ENCODE measurements at places on chromosomes 2 and 18.
A peak's percentile ranks its signal among the peaks of the same experiment; 100 is the strongest.

GRCh38 chr2:58448065-58448507 is 207.0 kb upstream of the FANCL start:
- DNase-seq = peak; percentile 4

DNA sequence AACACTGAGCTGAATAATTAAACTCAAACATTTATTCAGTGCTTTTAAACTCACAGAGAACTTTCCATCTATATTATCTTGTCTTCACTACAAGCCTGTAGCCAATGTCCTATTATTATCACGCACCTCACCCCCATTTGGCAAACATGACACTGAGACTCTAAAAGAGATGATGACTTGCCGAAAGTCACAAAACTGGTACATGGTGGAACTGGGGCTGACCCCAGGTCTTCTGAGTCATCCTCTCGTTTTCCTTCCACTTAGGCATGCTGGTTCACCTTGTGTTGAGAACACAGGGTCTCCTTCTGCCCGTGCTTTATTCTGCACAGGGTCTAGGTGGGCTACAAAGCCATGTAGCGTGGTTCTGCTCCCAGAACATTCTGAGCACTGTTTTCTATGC is 230.0 kb upstream of the MGAT5 start:
- no peak for DNase-seq

- DNase-seq = no peak
Measured at GRCh38 chr18:22840606-22841144, 92.5 kb upstream of the RBBP8 start.

GRCh38 chr2:60947056-60947455 is 65.7 kb downstream of the REL start:
- DNase-seq = no peak

DNA sequence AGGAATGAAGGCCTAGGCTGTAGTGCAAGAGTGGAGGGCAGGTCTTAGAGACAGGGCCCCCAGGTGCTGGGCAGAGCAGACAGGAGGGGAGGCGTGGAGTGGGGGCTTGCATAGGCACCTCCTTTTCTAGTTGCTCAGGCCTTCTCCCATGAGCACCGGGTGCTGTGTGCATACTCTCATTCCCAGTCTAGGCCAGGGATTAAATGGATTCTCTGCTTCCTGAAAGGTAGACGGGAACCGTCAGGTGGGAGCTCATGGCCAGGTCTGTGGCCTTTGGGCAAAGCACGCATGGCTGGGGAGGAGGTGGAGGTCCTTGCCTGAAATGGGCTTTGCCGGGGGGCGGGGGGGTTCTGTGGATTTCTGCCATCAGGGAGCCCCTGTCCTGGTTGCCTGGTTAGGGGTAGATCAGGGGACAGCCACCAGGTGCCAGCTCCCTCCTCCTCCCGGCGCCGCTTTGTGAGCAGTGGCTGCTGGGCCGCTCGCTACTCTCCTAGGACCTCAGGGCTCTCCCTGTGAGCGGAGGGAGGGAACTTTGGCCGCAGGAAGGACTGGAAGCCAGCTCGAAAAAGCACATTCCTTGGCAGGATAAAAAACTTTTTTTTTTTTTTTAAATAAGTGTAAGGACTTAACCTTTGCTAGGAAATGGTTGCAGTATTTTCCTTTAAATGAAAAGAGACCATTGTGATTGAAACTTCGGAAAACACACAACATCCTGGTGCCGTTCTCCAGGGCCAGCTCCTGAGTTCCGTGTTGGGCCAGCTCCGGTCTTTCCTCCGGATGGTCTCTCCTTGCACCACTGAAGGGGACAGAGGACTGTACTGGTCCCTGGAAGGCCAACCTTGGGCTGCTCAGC is 82.8 kb upstream of the HAAO start:
- DNase-seq = no peak

DNA sequence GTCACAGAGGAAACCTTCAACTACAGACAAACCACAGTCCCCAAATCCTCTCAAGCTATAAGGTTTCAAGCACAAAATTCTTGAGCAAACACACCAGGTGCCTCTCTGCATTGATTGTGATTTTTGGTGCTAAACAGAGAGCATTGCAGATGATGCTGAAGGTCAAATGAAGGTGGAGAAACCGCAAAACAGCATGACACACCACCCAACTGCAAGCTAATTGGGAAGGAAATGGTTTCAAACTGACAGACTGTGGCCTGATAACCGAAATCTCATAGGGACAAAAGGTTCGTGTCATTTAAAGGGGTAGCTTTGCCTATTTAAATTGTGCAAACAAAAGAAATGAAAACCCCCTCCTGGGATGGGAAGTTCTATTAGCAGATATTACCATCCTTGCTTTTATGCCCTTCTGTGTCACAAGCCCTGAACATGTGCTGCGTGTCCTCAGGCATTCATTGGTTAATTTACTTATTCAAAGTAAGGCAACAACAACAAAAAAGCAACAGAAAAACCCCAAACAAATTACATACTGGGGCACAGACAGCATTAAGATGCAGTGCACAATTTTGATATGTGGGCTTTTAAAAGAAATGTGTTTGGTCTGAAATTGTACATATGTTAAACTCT is 154.9 kb downstream of the AQP4 start:
- DNase-seq = no peak

DNA sequence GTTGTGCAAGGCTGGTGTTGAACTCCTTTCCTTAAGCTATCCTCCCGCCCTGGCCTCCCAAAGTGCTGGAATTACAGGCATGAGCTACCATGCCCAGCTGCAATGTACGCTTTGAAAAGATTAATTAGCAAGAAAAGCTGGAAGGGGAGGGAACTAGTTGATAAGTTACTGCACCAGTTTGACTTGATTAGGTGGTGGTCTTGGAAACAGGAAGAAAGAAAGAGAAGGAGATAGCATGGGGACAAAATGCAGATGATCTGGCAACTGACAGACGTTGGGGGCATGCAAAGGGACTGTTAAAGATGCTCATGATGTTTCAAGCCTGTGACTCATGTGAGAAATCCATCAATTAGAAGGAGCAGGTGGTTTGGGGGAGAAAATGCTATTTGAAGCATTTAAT is 68.6 kb downstream of the PLEKHM3 start:
- no peak for DNase-seq

DNA sequence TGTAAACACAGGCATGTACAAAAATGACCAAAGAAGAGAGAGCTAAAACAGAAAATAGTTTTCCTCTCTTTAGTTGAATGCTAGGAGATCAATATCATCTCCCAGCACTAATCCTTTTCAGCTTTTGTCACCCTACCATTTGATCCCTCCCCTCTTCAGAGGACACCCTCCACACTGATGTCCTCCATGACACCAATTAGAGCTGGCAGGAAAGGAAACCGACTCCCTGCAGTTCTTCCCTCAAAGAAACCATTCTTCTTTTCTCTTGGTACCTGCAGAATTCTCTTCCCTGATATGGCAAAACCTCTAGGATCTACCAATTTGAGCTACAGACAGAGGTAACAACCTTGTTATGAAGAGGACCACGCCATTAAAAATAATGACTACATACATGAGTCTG is 5.3 kb downstream of the EPB41L3 start:
- no peak for DNase-seq

GRCh38 chr18:74190086-74190485 is 41.8 kb downstream of the TIMM21 start:
- DNase-seq = no peak

- no peak for DNase-seq
Measured at GRCh38 chr2:106358521-106358920, 109.7 kb downstream of the RGPD3 start.

- DNase-seq = no peak
Measured at GRCh38 chr2:132374551-132374950, 42.1 kb upstream of the GPR39 start.

DNA sequence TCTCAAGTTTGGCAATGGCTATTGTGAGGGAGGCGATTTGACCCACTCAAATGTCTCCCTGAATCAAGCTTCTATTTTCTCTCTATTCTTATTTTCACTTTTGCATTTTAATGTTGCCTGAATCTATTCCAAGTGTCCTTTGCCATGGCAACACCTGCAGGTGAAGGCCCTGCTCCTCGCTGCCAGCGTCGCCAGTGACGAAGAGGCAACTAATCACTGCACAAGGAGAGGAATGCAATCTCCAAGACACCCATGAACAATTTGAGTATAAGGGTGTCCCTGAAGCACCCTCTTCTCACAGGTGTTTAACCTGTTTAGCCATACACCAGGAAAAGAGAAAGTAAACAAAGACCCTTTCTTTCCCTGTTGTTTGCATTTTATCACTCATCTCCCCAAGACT is 165.6 kb upstream of the VRK2 start:
- no peak for DNase-seq

DNA sequence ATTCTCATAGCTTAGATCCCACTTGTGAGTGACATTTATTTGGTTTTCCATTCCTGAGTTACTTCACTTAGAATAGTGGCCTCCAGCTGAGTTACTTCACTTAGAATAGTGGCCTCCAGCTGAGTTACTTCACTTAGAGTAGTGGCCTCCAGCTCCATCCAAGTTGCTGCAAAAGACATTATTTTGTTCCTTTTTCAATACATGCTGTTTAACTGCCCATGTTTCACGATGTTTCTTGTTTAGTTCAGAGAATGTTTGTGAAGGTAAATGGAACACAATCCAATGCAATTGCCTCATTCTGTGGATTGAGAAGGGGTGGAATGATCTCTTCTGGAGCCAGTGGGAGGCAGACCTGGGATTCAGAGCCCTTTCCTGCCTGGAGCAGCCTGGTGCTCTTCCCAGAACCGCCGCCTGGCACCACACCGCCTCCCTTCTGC is 273.5 kb upstream of the ATP5MC3 start:
- no peak for DNase-seq

DNA sequence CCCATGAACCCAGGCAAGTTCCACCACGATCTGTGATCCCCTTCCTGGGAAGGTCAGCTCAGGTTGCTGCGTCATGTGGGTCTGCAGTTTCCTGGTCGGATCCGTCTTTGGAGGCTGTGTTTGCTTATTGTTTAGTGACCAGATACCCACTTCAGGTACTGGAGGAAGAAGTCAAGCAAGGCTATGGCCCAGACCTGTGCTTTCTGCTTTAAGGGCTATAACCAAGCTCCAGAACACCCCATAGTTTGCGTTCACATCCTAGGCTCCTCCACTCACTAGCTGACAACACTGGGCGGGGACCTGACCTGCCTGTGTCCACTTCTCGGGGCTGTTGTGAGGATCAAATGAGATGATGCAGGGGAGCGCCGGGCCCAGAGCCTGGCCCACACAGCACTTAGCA is 44.0 kb downstream of the MAL start:
- no peak for DNase-seq
